ENCODE measurements at places on chromosomes 12 and 14.
A peak's percentile ranks its signal among the peaks of the same experiment; 100 is the strongest.

DNA sequence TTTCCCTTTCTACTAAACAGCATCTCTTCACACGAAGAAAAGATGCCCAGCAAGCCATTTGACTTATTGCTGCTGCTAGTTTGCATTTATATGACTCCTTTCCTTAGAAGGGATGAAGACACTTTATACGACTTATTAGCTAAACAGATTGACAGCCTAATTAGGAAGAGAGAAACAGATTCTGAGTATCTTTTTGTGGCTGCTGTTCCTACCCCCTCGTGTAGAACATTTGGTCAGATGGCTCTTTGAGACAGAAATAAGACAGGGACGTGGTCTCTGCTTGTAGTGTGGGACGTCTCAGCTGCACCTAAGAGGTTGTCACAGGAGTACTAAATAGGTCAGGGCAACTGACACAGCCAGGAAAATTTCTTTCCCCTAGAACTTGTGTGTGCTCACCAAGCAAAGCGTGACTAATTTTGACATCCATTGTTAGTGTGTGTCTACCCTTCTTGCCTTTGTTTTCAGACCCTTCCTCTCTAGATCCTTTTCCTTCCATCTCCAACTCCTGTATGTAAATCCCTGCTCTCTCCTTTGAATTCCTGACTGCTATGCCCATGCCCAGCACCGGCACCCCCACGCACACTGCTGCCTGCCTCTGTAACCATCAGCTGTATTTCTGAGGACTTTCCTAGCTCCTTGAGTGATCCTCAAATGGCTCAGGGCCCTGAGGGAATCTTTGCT is 83.2 kb downstream of the DAD1 start:
- no peak for DNase-seq

DNA sequence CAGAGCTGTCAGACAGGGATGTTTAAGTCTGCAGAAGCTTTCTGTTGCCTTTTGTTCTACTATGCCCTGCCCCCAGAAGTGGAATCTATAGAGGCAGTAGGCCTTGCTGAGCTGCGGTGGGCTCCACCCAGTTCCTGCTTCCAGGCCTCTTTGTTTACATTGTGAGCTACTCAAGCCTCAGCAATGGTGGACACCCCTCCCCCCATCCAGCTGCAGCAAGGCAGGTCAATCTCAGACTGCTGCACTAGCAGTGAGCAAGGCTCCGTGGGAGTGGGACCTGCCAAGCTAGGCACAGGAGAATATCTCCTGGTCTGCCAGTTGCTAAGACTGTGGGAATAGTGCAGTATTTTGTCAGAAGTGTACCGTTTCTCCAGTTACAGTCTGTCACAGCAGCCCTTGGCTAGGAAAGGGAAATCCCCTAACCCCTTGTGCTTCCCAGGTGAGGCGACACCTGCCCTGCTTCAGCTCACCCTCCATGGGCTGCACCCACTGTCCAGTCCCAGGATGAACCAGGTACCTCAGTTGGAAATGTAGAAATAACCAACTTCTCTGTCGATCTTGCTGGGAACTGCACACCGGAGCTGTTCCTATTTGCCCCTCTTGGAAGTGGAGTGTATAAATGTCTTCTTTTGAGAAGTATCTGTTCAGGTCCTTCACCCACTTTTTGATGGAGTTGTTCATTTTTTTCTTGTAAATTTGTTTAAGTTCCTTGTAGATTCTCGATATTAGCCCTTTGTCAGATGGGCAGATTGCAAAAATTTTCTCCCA is 213.5 kb upstream of the SLC38A2 start:
- DNase-seq: no peak

GRCh38 chr12:115378291-115378690 is 694.3 kb upstream of the TBX3 start:
- DNase-seq: no peak

DNA sequence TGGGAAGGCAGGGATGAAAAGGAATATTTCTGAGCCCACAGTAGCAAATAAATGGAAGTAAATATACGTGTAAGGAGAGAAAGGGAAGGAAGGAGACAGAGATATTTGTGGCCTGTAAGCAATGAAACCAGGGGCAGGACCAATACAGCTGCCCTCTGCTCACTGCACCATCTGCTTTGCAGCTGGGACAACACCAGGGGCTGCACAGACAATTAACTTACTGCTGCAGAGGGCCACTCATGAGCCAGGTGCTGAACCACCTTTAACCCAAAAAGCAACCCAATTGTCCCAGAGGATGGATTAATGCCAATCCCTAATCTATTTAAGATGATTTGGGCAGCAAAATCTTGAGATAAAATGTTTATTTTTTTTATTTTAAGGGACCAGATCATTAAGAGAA is 30.6 kb upstream of the TMX1 start:
- no peak for DNase-seq

DNA sequence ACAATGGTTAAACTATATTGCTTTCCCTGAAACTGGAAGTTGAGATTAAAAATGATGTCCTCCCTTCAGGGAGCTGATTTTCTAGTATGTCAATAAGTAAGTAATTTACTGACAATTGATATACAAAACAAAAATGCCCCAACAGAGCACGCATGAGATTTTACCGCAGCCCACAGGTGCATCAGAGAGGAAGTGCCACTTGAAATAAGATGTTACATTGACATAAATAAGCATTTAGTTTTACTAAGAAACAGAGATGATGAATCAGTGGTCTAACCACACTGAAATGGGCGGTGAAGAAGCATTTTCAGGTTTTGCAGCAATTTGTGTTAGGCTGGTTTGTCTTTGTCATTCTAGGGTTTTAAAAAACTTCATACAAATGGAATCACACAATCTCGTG is 8.8 kb upstream of the CLECL1 start:
- DNase-seq: no peak

GRCh38 chr12:29792132-29792531 is 8.4 kb upstream of the TMTC1 start:
- DNase-seq: no peak

DNA sequence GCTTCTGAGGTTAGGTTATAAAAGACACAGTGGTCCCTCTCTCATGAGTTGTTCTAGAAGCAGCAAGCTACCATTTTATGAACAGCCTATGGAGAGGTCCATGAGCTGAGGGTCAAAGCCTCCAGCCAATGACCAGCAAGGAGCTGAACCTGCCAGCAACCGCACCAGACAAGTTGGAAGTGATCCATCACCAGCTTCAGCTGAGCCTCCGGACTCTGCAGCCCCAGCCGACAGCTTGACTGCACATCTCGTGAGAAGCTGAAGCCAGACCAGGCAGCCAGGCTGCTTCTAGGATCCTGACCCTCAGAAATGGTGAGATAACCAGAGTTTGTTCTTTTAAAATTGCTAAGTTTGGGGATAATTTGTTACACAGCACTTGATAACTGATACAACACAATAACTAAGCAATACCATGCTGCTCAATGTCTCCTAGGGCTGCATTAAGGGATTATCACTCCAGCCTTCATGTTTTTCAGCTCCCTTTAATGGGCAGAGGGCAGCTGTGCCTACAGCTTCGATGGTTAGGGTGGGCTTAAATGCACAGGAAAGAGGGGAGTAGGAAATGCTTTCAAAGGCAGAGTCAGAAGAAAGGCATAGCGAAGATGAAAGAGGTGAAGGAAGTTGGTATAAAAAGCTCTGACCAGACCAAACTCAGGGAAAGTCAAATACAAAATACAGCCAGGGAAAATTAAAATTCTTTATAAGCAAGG is 149.5 kb downstream of the RIMBP2 start:
- DNase-seq: no peak

DNA sequence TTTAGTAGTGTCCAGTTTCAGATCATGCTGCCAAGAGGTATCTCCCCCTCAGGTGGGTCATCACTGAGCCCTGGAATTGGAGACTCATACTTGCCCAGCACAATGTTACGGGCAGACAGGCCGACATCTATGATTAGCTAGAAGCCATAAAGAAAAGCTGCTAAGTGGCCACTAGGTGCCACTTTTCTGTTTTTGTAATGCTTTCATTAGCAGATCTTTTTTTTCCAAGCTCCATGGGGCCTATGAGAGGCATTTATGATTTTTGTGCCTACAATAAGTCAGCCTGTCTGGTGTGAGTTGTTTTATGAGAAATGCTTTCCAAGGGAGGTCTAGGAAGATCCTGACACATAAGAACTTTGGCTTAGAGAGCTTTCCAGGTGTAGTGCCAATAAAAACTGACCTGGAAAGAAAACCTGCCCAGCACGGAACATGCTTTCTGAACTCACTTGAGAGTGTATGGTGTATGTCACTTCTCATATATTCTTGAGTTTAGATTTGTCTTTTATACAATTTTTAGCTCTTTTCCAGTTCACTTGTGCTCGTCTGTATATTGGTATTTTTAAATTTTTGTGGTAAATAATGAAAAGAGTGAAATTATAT is 21.8 kb upstream of the SMCO2 start:
- DNase-seq: peak; percentile 38

GRCh38 chr12:50120953-50121352 is 8.9 kb downstream of the COX14 start:
- no peak for DNase-seq

- DNase-seq: peak; percentile 71
Observed at GRCh38 chr12:2877047-2877952, at the start of the genes FOXM1 and RHNO1. TSS of gene FOXM1 (minus strand) at chr12:2877174. CDS start at chr12:2874478, 2,696 bp downstream. TSS of gene RHNO1 (plus strand) at chr12:2877223. CDS start at chr12:2885367, 8,144 bp downstream.

- no peak for DNase-seq
Observed at GRCh38 chr14:102982852-102983470, 60.5 kb downstream of the AMN start.

GRCh38 chr14:71011479-71011878 is 104.2 kb downstream of the PCNX1 start:
- no peak for DNase-seq

GRCh38 chr14:68856572-68856971 is 63.7 kb upstream of the ZFP36L1 start:
- DNase-seq: no peak

DNA sequence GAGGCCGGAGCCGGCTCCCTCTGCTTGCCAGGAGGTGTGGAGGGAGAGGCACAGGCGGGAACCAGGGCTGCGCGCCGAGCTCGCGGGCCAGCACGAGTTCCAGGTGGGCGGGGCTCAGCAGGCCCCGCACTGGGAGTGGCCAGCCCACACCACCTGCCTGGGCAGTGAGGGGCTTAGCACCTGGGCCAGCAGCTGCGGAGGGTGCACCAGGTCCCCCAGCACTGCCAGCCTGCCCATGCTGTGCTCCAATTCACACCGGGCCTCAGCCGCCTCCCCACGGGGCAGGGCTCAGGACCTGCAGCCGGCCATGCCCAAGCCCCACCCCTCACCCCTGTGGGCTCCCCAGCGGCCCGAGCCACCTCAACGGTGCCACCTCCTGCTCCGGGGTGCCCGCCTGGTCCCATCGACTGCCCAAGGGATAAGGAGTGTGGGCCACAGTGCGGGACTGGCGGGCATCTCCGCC is 72.4 kb upstream of the PPP2R5C start:
- no peak for DNase-seq

DNA sequence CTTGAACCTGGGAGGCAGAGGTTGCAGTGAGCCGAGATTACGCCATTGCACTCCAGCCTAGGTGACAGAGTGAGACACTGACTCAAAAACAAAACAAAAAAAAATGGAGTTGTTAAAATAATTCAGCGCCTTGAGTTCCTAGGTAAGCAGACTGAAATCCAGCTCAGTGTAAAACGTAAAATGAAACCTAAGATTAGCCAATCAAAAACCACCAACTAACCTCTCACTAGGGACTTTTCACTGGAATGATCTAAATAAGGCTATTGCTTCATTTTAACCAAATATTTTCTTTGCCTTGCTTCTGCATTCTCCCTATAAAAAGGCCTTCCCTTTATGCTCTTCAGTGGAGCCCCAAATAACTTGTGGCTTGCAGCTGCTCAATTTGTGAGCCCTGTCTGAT is 91.6 kb upstream of the HIF1A start:
- no peak for DNase-seq

- DNase-seq: no peak
Observed at GRCh38 chr12:42758806-42759205, 169.3 kb upstream of the PRICKLE1 start.

- no peak for DNase-seq
Observed at GRCh38 chr14:85445151-85445795, 84.7 kb upstream of the FLRT2 start.

GRCh38 chr14:71371711-71372396 is 464.6 kb downstream of the PCNX1 start:
- no peak for DNase-seq

DNA sequence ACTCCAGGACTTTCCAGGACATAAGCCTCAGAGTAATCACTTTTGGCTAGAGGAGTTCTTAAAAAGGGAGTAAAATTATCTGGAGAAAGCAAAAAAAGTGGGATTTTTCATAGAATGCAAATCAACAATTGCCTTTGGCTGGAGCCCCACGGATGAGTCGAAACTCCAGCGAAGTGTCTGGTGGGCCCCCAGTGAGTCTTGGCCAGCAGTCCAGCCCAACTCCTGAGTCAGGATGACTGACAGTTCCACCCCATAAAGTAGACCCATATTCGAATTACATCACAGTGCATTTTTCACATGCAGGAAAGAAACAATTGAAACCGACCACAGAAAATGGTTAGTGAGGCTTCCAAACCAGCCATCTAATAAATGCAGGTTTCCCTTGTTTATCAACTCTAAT is 265.7 kb downstream of the BCL11B start:
- no peak for DNase-seq

DNA sequence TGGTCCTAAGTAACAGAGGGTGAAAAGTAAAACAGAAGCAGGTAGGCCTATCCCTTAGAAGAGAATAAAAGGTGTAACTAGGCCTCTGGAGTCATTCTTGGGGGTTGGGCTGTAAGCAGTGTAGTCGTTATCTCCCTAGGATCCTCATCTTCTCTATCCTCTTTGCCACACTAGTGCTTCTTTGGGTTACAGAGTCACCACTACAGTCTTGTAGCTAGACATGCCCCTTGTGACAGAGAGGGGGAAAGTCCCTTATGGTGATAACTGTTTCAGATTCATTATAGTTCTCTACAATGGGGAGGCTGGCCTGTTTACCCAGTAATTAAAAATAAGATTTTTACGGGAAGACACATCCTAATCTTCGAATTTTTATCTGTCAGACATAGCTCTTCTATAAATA is 16.4 kb upstream of the SRP54 start:
- DNase-seq: no peak

GRCh38 chr12:113898466-113898865 is 67.7 kb downstream of the RBM19 start:
- no peak for DNase-seq

- DNase-seq: no peak
Observed at GRCh38 chr12:17278946-17279345, 673.0 kb upstream of the LMO3 start.

DNA sequence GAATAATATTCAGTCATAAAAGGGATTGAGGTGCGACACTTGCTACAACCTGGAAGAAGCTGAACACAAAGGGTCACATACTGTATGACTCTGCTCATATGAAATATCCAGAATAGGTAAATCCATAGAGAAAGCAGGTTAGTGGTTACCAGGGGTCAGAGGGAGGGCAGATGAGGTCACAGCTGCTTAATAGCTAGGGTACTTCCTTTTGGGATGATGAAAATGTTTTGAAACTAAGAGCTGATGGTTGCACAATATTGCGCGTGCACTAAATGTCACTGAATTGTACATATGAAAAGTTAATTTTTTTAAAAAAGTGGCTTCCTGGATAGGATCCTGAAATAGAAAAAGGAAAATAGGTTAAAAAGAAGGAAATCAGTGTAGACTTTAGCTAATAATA is 23.8 kb downstream of the NEUROD4 start:
- no peak for DNase-seq

- DNase-seq: no peak
Observed at GRCh38 chr12:80352474-80352873, 91.6 kb upstream of the PTPRQ start.

- no peak for DNase-seq
Observed at GRCh38 chr14:92945959-92946846, 23.3 kb downstream of the CHGA start.

- DNase-seq: no peak
Observed at GRCh38 chr12:92418381-92418780, 272.7 kb upstream of the BTG1 start.

GRCh38 chr14:32603992-32604565 is 275.0 kb downstream of the AKAP6 start:
- DNase-seq: no peak
